ENCODE measurements at places on chromosomes 12 and 14.

DNA sequence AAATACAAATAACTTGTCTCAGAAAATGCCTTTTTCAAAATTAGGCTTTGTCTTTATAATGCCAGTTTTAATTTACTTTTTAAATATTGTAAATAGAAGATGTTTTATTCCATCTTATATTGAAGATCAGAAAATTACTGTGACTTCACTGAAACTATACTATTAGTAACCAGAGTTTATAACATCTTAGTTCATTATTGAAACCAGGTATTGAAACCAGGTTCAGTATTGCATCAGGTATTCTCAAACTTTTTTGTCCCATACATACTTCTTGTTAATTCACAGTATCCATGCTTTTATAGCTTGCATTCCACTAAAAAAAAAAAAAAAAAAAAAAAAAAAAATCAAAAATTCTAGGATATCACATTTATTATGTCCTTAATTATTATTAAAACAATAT is 227.5 kb downstream of the GXYLT1 start:
- DNase-seq: no peak

- DNase-seq: no peak
Measured at GRCh38 chr14:98966475-98967162, 305.4 kb downstream of the BCL11B start.

DNA sequence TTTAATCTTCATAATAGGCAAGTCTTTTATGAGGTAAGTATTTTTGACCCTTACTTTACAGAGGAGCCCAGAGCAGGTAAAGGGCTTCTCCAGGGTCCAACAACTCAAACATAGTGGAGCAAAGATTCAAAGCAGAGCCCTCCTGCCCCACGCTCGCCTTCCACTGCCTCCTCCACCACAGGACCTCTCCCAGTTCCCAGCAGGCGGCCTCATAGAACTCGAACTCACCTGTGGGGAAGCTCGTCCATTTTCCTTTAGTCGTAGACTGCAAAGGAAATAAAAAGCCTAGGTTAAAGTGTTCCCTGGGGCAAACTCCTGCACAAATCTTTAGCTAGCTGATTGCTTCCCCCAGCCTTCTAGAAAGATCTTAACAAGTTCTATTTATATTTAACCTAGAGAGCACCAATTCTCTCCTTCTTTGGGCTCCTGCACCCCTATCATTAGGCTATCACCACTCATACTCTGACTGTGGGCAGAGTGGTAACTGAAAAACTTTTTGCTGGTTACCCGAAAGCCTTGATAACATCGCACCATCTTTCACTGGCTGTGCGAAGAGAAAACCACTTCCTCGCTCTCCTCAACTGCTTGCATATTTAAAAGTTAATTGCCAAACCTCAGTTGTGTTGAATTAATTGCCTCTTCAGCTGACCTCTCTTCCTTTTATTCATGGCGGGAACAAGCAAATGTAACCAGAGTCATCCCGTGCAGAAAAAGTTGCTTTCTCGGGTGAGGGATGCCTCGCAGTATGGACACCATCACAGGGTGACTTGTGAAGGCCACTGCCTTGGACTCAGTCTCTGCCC is 299.6 kb downstream of the DPF3 start:
- no peak for DNase-seq

DNA sequence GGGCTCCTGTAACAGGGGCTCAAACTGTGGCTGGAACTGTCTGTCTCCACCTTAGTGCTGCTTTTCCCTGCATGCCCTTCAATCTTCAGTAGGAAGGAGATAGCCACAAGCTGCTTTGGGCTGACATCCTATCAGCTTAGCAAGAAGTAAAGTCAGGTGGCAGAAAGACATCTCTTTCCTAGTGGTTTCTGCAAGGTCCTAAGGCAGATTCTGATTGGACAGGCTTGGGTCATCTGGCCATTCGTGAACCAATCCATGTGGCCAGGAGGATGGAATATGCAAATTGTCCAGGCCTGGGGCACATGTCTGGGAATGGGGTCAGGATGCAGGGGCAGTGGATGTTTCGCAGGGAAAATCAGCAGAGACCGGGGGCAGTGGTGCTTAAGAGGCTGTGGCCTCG is 5.2 kb downstream of the RITA1 start:
- DNase-seq: no peak

DNA sequence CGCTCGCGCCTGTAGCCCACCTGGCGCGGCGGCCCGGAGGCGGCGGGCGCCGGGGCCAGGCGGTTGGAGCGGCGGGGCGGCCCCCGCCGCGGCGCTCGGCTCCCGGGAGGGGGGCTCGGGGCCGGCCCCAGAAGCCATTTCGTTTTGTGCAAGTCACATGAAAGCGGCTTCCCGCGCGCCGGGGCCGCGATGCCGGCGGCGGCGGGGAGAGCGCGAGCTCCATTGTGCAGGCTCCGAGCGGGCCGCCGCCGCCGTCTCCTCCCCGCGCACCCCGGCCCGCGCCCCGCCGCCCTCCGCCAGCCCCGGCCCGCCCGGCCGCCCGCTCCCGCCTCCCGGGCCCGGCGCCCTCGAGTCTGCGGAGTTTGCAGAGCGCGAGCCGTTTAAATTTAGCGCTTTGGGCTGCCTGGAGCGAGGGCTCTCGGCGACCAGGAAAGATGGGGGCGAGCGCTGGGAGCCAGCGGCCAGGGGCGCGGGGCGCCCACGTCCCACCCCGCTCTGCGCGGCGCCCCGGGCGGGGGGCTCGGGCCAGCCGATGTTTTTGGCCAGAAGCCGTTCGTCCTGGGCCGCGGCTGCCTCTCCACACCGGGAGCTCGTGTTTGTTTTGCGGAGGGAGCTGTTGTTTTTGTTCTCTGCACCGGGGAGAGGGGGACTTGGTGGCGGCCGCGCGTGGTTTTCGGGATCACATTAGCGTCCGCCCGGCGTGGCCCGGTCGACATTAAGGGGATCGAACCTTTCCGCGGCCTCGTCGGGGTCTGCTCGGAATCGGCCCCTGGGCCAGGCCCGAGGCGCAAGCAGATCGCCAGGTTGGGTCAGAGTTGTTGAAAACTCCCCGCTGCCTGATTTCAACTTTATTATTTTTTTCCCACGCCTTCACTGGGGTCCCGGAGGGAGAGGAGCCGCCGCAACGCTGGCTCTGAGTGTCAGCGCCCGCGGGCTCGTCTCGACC is 982 bp downstream of the BCL7A start:
- peak; percentile 32 for DNase-seq
